ENCODE measurements at places on chromosomes 1 and 21.

GRCh38 chr1:173342736-173343135, 134.4 kb upstream of the PRDX6 start:
- DNase-seq: no peak

GRCh38 chr1:71668065-71668464, 587.2 kb upstream of the ZRANB2 start:
- DNase-seq: no peak

GRCh38 chr1:94095744-94096469, 25.0 kb downstream of the ABCA4 start:
- DNase-seq: no peak

- DNase-seq: no peak
Measured at GRCh38 chr1:86155051-86155806, 1.3 kb downstream of the COL24A1 start.

DNA sequence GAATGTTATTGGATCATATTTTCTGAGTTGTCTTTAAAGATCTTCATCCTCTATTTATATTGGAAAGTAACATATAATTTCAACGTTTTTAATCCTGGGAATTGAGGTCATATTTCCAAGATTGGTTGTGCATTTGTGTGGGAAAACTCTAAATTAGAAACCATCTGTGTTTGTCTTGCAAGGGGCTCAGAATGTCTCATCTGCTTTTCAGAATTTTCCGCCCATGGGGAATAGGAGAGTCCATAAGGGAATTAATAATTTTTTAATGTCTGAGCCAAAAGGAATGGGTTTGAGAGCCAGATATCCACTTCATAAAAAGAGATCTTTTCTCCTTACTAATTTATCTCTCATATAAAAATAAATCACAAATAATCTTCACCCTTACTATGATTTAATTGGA, 84.8 kb upstream of the MAP1LC3C start:
- DNase-seq: no peak

DNA sequence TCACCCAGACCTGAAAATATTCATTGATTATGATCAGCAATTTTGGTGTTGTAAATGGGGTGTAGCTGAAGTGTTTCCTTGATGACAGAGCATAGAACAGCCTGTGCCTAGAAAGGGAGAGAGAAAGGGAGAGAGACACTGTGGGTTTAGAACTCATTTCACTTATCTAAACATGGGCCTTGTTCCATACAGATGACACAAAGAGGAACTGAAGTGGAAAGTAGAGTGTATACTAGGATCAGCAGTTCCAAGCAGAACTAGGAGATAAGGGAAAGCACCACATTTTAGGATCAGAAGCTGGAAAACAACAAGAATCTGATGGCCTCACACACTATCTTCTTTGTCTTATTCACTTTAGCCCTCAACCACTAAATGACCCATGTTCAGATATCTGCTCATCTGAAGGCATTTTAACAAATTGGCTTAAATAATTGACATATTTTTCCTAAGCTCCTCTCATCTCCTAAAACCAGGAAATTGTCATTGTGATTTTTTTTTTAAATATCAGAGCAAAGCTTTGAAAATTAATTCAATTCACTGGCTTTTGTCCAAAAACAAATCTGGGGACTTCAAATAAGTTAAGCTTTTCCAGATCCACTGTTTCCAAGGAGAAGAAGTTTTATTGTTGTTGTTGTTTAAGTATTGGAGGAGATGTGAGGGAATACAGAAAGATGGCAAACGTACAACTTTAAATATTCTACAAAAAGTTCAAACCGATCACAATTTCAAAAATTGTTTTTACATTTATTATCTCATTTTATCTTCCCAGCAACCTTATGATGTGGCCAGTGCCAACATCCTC, 103.8 kb downstream of the LYPLAL1 start:
- DNase-seq: no peak

DNA sequence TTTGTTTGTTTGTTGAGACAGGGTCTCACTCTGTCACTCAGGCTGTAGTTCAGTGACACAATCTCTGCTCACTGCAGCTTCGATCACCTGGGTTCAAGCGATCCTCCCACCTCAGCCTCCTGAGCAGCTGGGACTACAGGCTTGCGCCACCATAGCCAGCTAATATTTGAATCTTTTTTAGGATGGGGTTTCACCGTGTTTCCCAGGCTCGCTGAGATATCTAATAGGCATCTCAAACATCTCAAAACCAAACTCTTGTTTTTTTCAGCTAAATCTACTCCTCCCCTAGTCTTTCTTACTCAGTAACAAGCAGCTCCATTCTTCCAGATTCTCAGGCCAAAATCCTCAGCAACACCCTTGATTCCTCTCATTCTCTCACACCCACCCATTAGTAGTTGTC, 22.0 kb upstream of the SRRM1 start:
- DNase-seq: no peak

DNA sequence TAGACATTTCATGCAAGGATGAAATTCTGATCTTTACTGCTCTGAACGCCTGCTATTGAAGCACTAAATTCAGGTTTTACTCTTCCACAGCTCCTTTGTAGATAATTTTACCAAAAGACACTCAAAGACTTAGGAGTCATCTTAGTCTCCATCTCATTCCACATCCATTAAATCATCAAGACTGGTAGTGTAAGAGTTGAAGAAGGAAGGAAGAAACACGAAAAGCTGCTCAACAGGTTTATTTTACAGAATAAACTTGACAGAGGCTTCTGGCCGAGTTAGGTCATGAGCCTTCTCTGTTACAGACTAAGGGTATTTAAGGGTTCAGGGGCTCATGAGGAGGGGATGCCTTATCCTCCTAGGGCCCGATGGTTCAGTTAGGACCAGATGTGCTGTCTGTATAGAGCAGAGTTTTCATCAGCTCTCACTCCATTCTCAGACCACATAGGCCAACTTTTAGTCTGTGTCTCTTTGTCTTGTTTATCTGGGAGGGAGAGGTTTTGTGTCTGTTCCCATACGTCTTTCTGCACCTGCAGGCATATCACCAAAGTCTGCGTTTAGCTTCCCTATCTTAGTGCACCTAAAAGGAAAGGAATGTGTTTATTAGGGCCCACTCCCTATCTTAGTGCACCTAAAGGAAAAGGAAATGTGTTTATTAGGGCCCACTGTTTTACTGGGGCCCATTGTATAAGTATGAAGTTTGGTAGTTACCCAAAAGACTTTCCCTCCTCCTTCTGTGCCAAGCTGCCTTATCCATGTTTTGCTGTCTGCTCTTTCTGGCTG, 57.4 kb upstream of the RGS18 start:
- no peak for DNase-seq

DNA sequence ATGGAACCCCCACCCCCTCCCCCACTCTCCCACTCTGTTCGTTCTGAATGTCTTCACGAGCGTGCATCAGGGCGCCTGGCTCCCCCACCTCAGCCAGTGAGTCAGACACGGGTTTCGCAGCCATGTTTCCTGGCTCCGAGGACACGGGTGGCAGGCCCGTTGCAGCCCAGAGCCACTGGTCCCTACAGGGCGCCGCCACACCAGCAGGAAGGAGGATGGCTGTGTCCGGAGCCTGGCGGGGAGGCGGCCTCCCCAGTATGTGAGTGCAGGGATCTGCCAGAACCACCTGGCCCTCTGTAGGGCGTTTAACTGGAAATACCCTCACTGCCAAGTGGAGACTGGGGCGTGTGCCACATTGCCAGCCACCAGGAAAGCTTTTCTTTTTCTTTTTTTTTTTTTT, 18.5 kb downstream of the CSTB start:
- no peak for DNase-seq

DNA sequence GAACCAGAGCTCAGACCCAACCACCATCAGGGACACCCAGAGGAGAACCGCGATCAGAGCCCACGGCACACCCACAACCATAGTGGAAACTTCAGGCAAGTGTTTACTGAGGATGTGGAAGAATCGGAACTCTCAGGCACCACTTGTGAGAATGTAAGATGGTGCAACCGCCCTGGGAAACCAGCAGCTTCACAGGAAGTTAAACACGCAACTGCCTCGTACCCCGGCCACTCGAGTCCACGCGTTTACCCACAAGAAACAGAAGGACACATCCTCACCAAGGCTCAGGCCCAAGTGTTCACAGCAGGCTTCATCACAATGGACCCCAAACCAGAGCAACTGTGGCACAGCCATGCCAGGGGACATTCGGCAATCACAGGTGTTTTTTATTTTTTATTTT, 51.4 kb upstream of the COL6A2 start:
- DNase-seq: no peak

DNA sequence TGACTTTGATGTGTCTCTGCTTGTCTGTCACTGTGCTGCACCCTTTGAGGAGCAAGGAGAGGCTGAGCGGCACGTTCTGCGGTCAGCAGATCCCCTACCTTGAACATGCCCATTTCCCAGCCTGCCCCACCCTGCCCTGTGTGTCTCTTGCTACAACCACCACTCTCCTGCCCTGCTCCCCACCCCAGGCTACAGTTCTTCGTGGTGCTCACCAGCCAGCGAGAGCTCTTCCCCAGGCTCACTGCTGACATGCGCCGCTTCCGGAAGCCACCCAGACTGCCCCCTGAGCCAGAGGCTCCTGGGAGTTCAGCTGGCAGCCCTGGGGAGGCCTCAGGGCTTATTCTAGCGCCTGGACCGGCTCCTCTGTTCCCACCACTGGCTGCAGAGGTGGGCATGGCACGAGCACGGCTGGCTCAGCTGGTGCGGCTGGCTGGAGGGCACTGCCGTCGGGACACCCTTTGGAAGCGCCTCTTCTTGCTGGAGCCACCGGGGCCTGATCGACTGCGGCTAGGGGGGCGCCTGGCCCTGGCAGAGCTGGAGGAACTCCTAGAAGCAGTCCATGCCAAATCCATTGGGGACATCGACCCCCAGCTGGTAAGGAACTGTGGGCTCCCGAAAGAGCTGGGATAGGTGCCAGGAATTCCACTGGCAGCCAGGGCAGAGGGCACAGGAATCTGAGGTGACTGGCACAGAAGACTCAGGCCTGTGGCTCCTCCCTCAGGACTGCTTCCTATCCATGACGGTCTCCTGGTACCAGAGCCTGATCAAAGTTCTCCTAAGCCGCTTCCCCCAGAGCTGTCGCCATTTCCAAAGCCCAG, 5.6 kb downstream of the HYI start:
- DNase-seq: no peak

- no peak for DNase-seq
Measured at GRCh38 chr21:21159253-21159899, 161.2 kb downstream of the NCAM2 start.

- no peak for DNase-seq
Measured at GRCh38 chr1:114755006-114755931, 2.5 kb downstream of the CSDE1 start.

GRCh38 chr1:228646717-228647522, 88.4 kb upstream of the RHOU start:
- no peak for DNase-seq
